ENCODE measurements at places on chromosomes 12 and 14. TPM values are rescaled to one million over a fixed set of nuclear protein-coding genes. Genes with fewer than 3 reads are reported as not detected.

Gene TSPAN19
- total RNA-seq, result not detected

Gene CYP27B1
- total RNA-seq, result 1.8 TPM

Gene SLC8A3
- not detected for total RNA-seq

Gene CLEC4D
- not detected for total RNA-seq

Gene LBHD2
- total RNA-seq, result not detected

Gene SLC11A2
- 23.6 TPM for total RNA-seq

Gene PYGL
- total RNA-seq, result 134 TPM

Gene CD163L1
- total RNA-seq, result 0.28 TPM

Gene PTCSC3
- total RNA-seq, result not detected

Gene LAG3
- 1.6 TPM for total RNA-seq

Gene STAC3
- 0.43 TPM for total RNA-seq

Data from A549 treated with CORT108297 at 1 μM for 4 hours (cell line).